ENCODE measurements at places on chromosomes 7 and 10.
A peak's percentile ranks its signal among the peaks of the same experiment; 100 is the strongest.

DNA sequence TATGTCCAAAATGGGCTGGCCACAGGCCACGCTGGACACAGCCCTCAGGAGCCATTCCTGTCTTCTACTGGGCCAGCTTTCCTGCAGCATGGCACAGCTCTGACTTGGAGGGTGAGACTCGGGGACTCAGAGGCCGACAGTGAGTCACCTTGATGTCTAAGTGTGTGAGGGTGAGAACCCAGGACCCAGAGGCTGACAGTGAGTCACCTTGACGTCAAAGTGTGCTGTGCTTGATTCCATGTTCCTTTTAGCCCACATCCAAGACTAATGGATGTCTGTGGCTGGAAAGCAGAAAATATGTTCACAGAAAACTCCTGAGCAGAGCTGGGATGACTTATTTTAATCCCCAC, 6.0 kb upstream of the FAM170B start:
- DNase-seq: no peak

- no peak for DNase-seq
Observed at GRCh38 chr7:44761207-44762161, 12.8 kb downstream of the ZMIZ2 start.

GRCh38 chr7:151063212-151063561, 3.8 kb downstream of the SLC4A2 start:
- no peak for DNase-seq

DNA sequence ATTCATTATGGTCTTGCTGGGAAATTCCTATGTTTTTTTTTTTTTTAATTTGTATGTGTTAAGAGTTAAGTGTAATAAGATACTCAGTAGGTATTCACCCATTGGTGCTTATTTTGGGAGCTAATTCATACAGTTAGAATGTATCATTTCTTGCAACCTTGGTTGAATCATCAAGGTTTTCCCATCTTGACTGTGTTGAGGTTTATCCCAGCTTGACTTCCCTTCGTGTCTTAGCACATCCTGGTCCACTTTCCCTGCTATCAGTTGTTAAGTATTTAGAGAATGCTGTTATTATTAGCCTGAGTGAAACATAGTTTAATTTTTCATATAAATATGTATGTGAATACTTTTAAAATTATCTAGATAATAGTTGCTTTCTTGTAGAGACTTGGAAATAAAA, 20.8 kb downstream of the RALA start:
- DNase-seq: no peak

DNA sequence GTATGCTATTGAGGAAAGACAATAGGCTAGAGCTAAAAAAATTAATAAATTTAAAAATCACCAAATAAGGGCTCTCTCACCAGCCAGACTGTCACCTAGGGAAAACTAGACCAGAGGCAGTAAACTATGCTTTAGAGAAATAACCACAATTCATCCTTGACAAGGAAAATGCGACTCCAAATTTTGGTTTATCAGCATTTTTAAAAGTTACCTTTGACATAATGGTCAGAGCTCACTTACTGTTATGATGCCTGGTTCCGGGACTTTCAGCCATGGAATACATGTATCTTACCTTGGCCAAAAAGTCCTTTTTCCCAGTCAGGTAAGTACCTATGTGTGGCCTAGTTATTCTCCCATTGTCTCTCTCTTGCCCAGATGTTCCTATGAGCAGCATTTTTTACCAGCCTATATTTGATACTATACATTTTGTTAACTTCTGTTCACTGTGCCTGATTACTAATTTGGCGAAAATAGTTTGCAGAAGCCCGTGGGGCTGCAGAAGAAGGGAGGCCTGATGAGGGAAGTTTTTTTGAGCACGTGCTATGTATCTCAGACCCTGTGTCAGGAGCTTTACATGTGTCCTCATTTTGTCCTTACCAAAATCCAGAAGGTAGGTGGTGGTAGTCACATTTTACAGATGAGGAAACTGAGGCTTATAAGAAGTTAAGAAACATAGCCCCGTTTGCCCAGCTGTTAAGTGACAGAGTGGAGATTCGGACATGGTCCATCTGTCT, 149.7 kb downstream of the CELF2 start:
- DNase-seq: no peak

GRCh38 chr10:13087986-13088618, 11.9 kb upstream of the OPTN start:
- DNase-seq: no peak

DNA sequence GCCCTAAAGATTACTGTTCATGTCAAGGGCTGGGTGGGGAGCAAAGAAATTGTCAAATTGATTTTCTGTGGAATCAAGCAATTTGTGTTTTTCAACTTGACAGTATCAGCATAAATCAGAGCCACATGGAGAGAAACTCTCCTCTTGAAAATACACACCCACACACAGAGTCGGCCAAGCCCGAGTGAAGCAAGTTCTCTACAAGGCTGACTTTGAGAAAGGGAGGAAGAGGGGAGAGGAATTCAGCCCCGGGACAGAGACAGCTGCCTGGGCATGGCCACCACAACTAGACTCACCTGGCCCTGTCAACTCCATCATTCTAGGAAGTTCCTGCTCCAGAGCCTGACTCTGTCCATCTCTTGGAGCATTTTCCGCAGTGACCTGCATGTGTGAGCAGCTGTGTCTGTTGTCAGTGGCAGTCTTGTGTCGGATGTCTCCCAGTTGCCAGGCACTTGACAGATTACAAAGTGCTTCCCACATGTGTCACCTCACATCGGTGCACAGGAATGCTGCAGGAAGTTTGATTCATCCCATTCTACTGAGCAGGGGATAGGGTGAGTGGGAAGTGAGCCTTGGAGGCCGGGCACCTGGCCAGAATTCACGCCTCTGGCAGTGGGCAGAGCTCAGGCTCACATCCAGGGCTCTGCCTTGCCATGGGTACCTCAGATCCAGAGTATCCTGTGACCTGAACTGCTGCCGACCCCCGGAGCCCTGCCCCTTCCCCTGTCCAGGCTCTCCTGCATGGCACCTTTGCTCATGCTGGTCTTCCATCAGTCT, 37.9 kb downstream of the ADAM12 start:
- no peak for DNase-seq

- no peak for DNase-seq
Observed at GRCh38 chr7:89607792-89608191, 546.5 kb upstream of the STEAP1 start.

GRCh38 chr10:53115660-53116059, 343.1 kb upstream of the MBL2 start:
- DNase-seq: no peak

GRCh38 chr7:106281127-106281526, 3.7 kb downstream of the NAMPT start:
- no peak for DNase-seq

DNA sequence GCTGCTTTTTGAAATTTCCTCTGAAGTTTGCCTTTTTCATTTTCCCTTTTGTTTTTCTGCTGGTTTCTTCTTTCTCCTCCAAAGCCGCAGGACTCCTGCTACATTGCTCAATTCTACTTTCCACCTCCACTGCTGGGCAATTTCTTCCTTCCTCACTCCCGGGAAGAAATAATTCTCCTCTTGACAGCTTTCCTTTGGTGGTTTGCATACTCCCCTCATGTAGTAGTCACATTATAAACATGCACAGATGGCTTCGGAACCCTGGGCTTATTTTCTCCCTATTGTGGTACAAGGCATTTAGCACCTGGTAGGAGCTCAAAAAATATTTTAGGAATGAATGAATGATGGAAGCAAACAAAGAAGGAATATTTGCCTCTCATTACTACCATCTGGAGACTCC, 977.2 kb downstream of the LRMDA start:
- no peak for DNase-seq

DNA sequence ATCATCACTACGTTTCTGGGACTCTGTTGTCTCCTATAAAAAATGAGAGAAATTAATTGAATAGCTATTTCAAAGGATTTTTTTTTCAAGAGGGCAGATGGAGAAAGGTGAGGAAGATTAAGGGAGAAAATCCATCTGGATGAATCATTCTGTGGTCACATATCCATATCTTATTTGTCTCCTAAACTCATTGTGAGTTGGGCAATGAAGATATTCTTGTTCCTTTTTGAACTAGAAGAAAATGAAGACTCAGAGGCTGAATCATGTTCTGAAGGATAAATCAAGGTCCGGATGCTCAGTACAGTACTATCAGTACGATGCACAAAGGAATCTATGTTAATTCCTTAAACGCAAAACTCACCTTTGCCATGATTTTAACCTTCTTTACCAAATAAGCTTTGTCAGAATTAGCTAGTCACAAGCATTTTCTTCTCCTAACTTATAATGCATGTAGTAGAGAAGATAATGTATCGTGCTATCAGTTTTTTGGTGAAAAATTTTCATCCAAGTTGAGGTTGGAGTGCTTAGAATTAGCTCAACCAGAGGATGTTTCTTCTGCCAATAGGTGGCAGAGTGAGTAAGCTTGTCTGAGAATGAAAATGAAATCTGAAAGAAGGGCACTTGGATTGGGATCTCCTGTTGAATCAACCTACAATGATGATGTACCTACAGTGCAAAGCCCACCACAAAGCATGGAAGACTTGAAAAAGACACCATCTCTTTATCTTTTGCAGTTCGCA, 446.9 kb downstream of the KIF20B start:
- peak; percentile 26 for DNase-seq

- DNase-seq: no peak
Observed at GRCh38 chr7:159160450-159160849, 15.8 kb upstream of the VIPR2 start.

GRCh38 chr7:135840591-135840990, 92.0 kb upstream of the FAM180A start:
- DNase-seq: no peak

- DNase-seq: no peak
Observed at GRCh38 chr10:127428385-127428980, 120.6 kb upstream of the NPS start.

- DNase-seq: peak; percentile 52
Observed at GRCh38 chr7:73521636-73522104, 423 bp downstream of the BAZ1B start.

GRCh38 chr7:1151156-1151555, 8.8 kb downstream of the ZFAND2A start:
- no peak for DNase-seq

GRCh38 chr10:110361800-110362456, 57.2 kb upstream of the SMNDC1 start:
- no peak for DNase-seq

GRCh38 chr10:4354382-4354812, 471.6 kb upstream of the AKR1E2 start:
- DNase-seq: no peak

- DNase-seq: no peak
Observed at GRCh38 chr10:124063750-124064603, 29.4 kb downstream of the CHST15 start.

GRCh38 chr10:19663344-19663743, 152.9 kb upstream of the PLXDC2 start:
- no peak for DNase-seq

GRCh38 chr7:22109761-22110160, 164.1 kb upstream of the CDCA7L start:
- DNase-seq: no peak

- DNase-seq: no peak
Observed at GRCh38 chr7:128155100-128155740, 85.9 kb upstream of the LEP start.

DNA sequence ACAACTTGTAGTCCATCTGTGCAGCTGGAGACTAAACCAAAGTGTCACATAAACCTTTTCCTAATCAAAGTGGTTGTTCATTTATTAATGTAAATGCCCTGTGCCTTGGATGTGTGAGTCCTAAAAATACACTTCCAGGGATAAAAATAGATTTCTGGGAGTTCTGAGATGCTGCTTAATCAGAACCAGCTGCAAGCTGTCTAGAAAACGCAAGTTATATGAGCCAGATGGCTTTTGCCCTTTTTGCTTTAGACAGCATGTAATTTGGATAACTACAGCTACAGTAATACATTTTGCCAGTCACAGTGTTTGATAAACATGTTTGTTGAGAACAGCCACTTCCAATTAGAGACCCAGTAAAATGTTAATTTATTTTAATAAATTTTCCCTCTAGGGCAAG, 185.1 kb upstream of the PRPS1L1 start:
- no peak for DNase-seq

Data from NCI-H748 treated with DMSO at 0.1 percent for 48 hours (cell line).